ENCODE measurements at places on chromosomes 5 and 9. TPM values are rescaled to one million over a fixed set of nuclear protein-coding genes. Genes with fewer than 3 reads are reported as not detected.

IFNA13 gene
- not detected for total RNA-seq

CARD9 gene
- 2.1 TPM for total RNA-seq

ADGRD2 gene
- 0.29 TPM for total RNA-seq

CDKN2A gene
- total RNA-seq = not detected

JAK2 gene
- total RNA-seq = 10.4 TPM

ADCY2 gene
- 0.45 TPM for total RNA-seq

BRINP1 gene
- 0.93 TPM for total RNA-seq

CXCL14 gene
- 0.85 TPM for total RNA-seq

TNFSF15 gene
- total RNA-seq = 0.03 TPM

CYLC2 gene
- not detected for total RNA-seq

AMBP gene
- not detected for total RNA-seq

SOX30 gene
- total RNA-seq = 0.25 TPM
